Panc1 (cell line): ENCODE measurements at places on chromosomes 6 and 20. TPM values are rescaled to one million over a fixed set of nuclear protein-coding genes. Genes with fewer than 3 reads are reported as not detected.

- no peak for DNase-seq
- H3K4me1 ChIP-seq, result peaks cover 5% of the 10 kb centered on the region; the same call in 1 of the 2 replicates
- H3K36me3 ChIP-seq, result no peaks in the 10 kb centered on the region
- H3K27ac ChIP-seq, result no peak overlapping the region
These were observed 240.9 kb downstream of the PHACTR1 start for GRCh38 chr6:12957321-12958051.

DNA sequence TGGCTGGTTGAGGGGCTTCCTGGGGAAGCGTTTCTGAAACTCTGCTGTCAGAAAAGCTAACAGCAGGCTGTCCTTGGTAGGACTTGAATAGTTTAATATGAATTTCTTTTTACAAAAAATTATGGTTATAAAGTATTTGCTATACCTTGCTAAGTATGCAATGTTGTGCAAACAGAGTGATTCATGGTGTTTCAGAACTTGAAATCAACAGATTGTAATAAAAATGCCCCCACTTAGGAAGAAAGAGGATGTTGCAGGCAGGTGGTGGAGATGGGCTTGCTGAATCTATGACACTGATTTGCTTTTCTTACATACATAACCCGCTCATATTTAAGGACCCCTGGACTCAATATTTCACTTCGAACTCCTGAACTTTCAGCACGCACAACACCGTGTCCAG lies 211.6 kb downstream of the THBS2 start:
- DNase-seq, result no peak
- no peaks in the 10 kb centered on the region for H3K27me3 ChIP-seq
- no peaks in the 10 kb centered on the region for H3K4me1 ChIP-seq
- H3K4me3 ChIP-seq, result no peak overlapping the region

ULBP3 gene
- total RNA-seq, result 2.4 TPM

DNA sequence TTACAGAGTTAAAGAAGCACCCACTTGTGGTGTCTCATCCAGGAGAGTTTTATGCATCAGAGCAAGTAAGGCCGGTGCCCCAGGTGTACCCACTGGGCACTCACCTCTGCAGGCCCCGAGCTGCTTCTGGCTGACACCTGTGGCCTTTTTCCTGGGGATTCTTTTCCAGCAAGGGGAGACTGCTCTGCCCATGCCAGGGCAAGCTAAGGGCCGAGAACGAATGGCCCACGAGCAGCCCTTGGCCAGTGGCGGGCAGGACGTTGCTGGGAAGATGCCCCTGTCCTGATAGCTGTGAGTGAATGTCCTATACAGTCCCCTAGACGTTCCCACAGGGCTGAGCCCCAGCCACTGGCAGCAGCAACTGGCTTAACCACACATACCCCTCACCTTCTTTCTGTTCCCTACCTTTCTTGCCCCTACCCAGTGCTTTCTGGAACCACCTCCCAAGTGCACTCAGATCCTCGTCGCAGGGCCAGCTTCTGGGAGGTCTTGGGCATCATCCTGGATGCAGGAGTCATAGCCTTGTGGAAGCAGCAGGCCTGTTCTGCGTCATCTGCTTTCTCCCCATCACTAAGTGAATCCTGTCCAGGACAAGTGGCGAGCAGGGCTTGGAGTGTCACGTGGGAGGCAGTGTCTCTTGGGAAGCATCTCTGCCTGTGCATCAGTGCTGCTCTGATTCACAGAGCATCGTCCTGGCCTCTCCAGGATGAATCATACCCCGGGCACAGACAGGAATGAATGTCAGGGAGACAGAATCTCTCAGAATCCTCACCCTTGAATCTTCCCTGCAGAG lies 32.5 kb downstream of the SYNDIG1 start:
- H3K4me3 ChIP-seq, result no peak overlapping the region
- no peaks in the 10 kb centered on the region for H3K4me1 ChIP-seq
- DNase-seq, result no peak
- H3K27me3 ChIP-seq, result peaks cover 15% of the 10 kb centered on the region
- H3K27ac ChIP-seq, result no peak overlapping the region
- no peaks in the 10 kb centered on the region for H3K36me3 ChIP-seq

GPR6 gene
- total RNA-seq, result not detected

DNA sequence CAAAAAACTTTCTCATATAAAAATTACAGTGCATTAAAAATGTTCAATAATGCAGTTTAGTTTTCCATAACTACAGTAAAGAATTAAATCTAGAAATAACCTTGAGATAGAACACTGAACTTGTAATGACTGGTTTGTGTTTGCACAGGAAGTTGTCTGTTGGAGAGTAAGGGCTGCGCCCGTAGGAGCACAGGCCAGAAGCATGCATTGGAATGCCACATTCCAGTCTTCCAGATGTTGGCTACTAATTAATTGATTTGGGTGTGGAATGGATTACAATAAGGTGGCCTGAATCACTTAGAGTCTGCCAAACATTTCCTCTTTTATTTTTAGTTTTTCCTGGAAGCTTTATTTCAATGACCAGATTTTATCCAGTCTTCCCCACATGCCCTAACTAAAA lies 582.6 kb upstream of the MMS22L start:
- H3K4me1 ChIP-seq, result no peaks in the 10 kb centered on the region
- no peaks in the 10 kb centered on the region for H3K27me3 ChIP-seq
- no peak overlapping the region for H3K27ac ChIP-seq
- H3K36me3 ChIP-seq, result no peaks in the 10 kb centered on the region
- no peak overlapping the region for H3K4me3 ChIP-seq

- peaks cover 3% of the 10 kb centered on the region; the same call in 1 of the 2 replicates for H3K27me3 ChIP-seq
- no peaks in the 10 kb centered on the region for H3K36me3 ChIP-seq
- no peak overlapping the region for H3K27ac ChIP-seq
- no peak for DNase-seq
- H3K4me1 ChIP-seq, result no peaks in the 10 kb centered on the region
- H3K4me3 ChIP-seq, result no peak overlapping the region
These were observed 178.4 kb downstream of the DLL1 start for GRCh38 chr6:170112583-170112860.

DNA sequence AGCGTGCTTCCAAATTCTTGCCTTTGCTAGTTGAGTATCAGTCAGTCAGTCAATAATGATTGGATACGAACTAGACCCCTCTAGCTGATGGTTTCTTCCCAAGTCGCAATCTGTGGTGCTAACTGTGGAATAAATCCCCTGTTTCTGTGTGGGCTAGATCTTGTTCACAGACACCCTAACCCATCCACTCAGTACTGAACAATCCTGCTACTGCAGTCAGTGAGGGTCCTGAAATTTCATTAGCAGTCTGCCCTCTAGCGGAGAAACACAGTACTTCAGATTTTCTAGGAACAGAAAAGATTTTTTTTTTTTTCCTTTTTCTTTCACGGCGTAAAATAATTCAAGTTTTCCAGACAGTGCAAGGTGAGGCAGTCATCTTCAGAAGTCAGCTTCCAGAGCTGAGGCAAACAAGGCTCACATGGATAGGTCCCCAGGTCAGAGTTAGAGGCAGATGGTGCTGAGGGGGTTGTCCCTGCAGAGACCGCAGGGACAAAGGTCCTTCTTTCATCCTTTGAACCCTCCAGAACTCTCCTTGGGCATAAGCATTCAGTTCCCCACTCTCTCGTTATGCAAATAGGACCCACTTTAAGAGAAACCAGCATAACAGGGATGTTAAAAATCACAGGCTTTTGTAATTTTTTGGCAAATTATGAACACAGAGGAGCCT lies 119.6 kb downstream of the SCML4 start:
- H3K4me3 ChIP-seq, result no peak overlapping the region
- no peaks in the 10 kb centered on the region; the same call in 1 of the 2 replicates for H3K27me3 ChIP-seq
- H3K4me1 ChIP-seq, result no peaks in the 10 kb centered on the region

TRIM31 gene
- not detected for total RNA-seq

SLC32A1 gene
- total RNA-seq, result not detected

- H3K27me3 ChIP-seq, result no peaks in the 10 kb centered on the region
- H3K36me3 ChIP-seq, result no peaks in the 10 kb centered on the region
- no peak for DNase-seq
- H3K4me3 ChIP-seq, result no peak overlapping the region
- no peaks in the 10 kb centered on the region for H3K4me1 ChIP-seq
These were observed 21.1 kb downstream of the FOXC1 start for GRCh38 chr6:1630771-1631217.

- no peaks in the 10 kb centered on the region for H3K4me1 ChIP-seq
- no peak for DNase-seq
- no peaks in the 10 kb centered on the region for H3K36me3 ChIP-seq
- H3K27ac ChIP-seq, result no peak overlapping the region
These were observed 38.0 kb downstream of the BFSP1 start for GRCh38 chr20:17493173-17493572.

GRCh38 chr20:1324598-1325172 lies 4.3 kb downstream of the SDCBP2 start:
- no peaks in the 10 kb centered on the region for H3K27me3 ChIP-seq
- peak overlapping the region; percentile 96 for H3K27ac ChIP-seq
- H3K36me3 ChIP-seq, result no peaks in the 10 kb centered on the region
- DNase-seq, result no peak

GRCh38 chr6:160931378-160932310 lies 59.9 kb upstream of the MAP3K4 start:
- no peak for DNase-seq
- no peaks in the 10 kb centered on the region for H3K27me3 ChIP-seq
- peaks cover 4% of the 10 kb centered on the region; the same call in 1 of the 2 replicates for H3K4me1 ChIP-seq
- peak overlapping the region; percentile 70 for H3K4me3 ChIP-seq
- no peaks in the 10 kb centered on the region for H3K36me3 ChIP-seq

NHLRC1 gene
- total RNA-seq, result 2.1 TPM

DNA sequence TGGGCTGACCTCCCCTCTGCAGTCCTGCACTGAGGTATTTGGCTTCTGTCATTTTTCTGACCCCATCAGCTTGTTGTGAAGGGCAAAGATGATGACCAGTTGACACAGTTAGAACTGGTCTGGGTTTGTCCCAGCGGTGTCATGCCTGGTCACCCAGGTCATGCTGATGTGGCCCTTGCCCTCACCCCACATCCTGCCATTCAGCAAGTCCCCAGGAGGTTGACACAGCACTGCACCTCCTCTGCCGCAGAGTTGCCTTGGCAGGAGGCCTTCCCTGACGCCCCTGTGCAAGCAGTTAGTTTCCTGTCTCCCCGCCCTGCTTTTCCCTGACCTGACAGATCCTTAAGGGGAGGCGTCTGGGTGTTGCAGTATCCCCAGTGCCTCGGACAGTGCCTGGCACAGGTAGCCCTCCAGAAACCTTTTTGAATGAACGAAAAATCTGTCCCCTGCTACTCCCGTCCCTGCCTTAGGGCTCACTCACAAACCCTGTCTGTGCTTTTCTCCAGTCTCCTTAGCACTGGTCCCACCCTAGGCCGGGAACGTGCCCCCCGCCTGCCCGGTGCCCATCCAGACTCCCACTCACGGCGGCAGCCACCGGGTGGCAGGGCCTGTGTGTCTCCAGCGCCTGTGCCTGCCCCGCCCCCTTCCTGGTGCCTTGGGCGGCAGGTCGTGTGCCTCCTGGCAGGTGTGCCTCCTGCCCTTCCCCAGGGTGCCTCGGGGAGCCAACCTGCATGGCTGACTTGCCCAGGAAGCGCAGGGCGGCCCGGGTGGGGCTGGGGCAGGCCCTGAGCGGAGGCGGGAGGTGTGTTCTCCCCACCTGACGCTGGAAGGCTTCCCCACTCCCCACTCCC lies 146.3 kb upstream of the RNF24 start:
- H3K4me1 ChIP-seq, result peaks cover 42% of the 10 kb centered on the region
- no peak for DNase-seq
- H3K27me3 ChIP-seq, result no peaks in the 10 kb centered on the region
- no peak overlapping the region for H3K4me3 ChIP-seq

OPN5 gene
- total RNA-seq, result not detected

- DNase-seq, result no peak
- no peaks in the 10 kb centered on the region for H3K4me1 ChIP-seq
- H3K27ac ChIP-seq, result no peak overlapping the region
- no peak overlapping the region for H3K4me3 ChIP-seq
- H3K36me3 ChIP-seq, result no peaks in the 10 kb centered on the region
- no peaks in the 10 kb centered on the region for H3K27me3 ChIP-seq
These were observed 124.0 kb downstream of the TOX2 start for GRCh38 chr20:44038681-44039123.

PM20D2 gene
- total RNA-seq, result 13.6 TPM

FILIP1 gene
- 0.26 TPM for total RNA-seq

ULBP1 gene
- total RNA-seq, result 3.1 TPM

NFKBIL1 gene
- 27.9 TPM for total RNA-seq

IL17A gene
- total RNA-seq, result not detected

DNA sequence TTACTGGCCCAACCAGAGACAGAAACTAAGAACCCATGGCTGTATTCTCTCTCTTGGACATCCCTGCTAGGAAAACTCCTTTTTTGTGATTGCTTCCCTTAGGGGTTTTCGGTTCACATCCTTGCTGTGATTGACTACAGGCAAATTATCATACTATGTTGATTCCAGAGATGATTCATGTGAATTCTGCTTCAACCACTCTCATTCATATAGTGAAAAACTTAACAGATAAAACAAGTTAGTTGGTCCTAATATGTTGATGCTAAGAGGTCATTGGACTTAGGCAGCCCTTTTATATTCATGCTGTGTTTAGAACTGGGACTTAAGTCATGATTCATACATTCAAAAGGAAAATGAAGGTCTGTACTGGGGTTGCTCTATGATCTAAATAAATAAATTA lies 76.9 kb upstream of the CCN2 start:
- no peaks in the 10 kb centered on the region for H3K27me3 ChIP-seq
- H3K4me1 ChIP-seq, result no peaks in the 10 kb centered on the region
- no peaks in the 10 kb centered on the region for H3K36me3 ChIP-seq
- no peak overlapping the region for H3K4me3 ChIP-seq

MYL9 gene
- 107 TPM for total RNA-seq

DNA sequence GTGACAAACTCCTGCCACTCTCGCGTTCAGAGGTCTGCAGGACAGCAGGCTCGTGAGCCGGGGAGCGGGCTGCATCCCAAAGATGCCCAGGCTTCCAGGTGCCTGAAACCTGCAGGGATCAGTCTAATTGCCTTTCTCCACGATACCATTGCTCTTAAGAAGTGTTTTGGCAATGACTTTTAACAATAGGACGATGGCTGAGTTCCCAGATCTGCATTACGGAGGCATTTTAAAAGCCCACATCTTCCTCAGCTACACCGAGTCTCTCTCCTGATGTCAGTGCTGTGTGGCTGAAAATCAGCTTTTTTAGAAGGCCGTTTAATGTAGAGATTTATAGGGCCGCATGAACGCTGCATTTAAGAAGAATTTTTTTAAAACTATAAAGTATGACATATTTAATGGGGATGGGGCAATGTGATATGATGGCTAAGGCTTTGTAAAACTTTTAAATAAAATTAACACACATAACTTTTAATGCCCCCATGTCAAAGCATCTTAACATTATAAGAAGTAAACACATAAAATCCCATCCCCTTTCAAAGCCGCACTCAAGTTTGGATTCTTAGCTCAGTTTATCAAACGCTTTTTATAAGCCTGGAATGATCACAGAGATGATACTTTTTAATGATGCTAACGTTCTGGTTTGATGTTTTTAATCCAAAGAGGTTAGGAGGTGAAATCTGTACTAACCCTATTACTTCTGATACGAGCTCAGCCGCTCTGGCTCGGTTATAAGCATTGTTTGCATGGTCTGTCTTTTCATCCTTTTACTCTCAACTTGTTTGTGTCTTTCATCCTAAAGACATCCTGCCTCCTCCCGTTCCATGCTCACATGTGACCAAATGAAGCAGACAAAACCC lies 386.0 kb downstream of the SMOC2 start:
- H3K27ac ChIP-seq, result no peak overlapping the region
- DNase-seq, result no peak
- no peak overlapping the region for H3K4me3 ChIP-seq
- no peaks in the 10 kb centered on the region for H3K36me3 ChIP-seq
